Cardiac fibroblast (primary cell): ENCODE measurements at places on chromosomes 7 and 10.

DNA sequence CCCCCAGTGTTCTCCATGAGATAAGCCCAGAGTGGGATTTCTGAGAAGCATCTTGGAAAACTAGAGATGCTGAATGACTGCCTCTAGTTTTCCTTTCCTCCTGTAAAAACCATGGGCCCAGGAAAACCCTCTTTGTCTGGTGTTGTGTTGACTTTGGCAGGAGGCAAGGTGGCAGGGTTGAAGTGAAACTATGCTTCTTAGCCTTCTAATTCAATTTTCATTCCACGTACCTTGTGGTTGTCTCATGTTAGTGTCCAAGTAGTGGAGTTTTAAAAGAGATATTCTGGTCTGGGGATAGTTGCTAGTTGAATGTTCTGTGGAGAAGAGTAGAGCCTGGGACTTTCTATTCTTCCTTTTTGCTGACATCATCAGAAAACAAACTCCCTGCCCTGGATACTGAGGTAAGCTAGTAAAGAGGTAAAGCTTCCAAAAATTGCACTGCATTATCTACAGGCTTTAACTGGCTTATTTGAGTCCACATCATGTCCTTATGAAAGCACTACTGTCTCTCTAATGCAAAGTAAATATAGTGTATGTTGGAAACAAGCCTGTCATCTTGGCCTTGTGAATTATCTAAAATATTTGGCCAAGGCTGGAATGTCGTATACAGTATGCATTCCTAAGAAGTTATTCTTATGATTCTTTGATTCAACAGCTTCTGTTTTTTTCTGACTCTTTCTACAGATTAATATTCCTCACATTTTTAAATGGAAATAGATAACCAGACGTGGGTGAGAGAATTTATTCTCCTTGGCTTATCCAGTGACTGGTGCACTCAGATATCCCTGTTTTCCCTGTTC lies at the start of gene OR2F2:
Gene OR2F2 (plus strand): TSS at position 708 of the 800 bp plus-strand sequence. CDS start 0 bp downstream, at position 708.
- DNase-seq, result peak; percentile 85

DNA sequence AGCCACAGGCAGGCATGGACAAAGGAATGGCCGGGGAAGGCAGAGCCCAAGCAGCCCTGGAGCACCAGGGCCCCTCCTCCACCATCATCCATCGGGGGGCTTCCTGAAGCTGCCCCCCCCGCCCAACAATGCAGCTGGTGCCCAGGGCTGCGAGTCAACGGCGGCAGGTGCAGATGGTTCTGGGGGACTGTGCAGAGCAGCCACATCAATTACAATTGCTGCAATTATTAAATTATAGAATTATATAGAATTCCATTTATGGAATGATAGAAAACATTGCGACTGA lies 28.3 kb downstream of the EBF3 start:
- no peak for DNase-seq

DNA sequence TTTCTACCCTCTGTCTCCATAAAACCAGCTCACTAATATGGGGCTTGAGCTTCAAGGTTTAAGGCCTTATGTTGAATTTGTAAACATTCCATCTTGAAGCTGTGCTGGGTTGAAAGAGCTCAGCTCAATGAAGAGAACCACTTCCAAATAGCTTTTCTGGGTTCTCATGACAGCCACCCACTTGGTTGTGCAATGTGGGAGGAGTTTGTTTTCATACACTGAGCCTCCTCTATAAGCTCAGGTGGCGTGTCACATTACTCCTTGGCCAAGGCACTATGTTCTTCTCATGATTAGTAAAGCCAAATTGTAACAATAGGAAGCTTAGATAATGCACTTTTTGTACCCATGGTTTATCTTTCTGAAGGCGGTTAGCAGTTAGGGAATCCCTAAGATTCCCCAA lies 265.6 kb downstream of the PTEN start:
- DNase-seq, result no peak

DNA sequence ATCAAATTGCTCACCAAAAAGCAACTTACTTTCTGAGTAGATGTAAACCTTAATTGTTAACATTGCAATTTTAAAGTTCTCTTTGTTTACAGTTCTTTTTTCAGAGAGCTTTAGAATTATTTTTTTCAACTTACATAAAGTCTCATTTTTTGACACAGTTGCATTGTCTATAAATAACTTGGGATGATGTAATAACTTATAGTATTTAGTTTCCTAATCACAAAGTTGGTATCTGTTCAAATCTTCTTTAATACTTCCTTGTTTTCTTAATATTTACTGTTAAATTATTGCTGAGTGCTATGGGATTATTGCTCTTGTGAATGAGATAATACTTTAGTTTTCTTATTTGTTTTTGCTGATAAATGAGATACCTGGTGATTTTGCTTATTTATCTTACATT lies 18.9 kb upstream of the SUV39H2 start:
- DNase-seq, result no peak

GRCh38 chr7:54788664-54789063 lies 29.7 kb upstream of the SEC61G start:
- peak; percentile 92 for DNase-seq

DNA sequence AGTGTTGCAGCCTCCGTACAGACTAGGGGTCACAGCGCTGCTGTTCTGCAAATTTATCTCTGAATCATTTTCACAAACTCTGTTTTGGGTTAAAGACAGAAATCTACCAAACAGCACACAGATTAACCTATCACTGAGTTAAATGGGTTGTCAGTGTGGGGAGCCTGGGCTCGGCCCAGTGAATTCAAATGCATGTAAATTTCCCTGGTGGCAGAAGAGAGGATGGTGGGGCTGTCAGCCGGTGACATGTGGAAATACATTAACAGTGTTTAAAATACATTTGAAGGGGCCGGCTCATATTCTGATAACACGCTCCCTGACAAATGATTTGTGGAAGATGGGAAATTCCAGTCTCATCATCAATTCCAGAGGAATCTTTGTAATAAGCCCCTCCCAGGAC lies 309.6 kb upstream of the MKI67 start:
- DNase-seq, result no peak

DNA sequence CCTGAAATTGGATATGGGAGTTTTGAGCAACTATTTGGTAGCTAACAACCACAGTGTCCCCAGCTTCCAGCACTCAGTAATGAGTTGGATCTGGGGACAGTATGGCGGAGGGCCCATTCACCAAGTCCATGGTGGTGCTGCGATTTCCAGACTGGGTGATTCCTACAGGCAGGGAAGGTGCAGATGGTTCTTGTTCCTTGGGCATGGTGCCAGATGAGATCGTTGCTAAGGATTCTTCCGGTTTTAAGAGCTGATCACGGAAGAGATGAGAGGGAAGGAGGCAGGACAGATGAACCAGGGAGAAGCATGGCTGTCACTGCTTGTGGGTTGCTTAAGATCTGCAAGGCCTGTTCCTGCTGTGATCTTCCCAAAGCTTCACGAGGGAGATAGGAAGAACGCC lies 380.3 kb downstream of the TCERG1L start:
- no peak for DNase-seq

GRCh38 chr10:120735773-120736371 lies 115.3 kb upstream of the WDR11 start:
- peak; percentile 38 for DNase-seq

DNA sequence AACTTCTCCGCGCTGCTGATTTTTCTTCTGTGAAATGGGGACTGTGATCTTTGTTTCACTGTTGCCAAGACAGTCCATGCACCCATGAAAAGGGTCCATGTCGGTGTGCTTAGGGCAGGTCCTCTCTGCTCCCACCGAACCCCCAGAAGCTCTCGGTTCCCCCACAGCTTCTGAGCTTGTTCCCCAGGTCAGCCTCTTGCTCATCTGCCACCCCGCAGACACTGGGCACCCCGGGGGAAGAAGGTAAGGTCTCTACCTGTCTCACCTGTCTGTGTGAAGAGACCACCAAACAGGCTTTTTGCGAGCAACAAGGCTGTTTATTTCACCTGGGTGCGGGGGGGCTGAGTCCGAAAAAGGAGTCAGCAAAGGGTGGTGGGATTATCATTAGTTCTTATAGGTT lies 66.2 kb upstream of the NANOS1 start:
- DNase-seq, result no peak

DNA sequence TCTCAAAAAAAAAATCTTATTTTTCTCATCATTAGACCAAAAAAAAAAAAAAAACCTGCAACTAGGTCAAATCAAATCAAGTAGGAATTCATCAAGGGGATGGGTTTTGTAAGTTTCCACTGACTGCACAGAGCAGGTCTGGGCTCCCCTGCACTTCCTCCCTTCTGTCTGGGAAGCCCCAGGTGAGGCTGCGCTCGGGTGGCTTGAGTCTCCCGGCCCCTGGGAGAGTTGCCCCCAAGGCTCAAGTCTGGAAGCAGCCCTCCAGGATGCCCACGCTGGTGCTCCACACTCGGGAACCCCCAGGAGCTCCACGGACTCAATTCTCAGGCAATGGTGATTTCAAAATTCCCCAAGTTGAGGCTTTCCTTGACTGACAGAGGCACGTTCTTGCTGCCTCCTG lies 41.7 kb upstream of the RBM33 start:
- DNase-seq, result no peak

- DNase-seq, result no peak
Observed at GRCh38 chr7:151351967-151352366, 10.4 kb downstream of the NUB1 start.

DNA sequence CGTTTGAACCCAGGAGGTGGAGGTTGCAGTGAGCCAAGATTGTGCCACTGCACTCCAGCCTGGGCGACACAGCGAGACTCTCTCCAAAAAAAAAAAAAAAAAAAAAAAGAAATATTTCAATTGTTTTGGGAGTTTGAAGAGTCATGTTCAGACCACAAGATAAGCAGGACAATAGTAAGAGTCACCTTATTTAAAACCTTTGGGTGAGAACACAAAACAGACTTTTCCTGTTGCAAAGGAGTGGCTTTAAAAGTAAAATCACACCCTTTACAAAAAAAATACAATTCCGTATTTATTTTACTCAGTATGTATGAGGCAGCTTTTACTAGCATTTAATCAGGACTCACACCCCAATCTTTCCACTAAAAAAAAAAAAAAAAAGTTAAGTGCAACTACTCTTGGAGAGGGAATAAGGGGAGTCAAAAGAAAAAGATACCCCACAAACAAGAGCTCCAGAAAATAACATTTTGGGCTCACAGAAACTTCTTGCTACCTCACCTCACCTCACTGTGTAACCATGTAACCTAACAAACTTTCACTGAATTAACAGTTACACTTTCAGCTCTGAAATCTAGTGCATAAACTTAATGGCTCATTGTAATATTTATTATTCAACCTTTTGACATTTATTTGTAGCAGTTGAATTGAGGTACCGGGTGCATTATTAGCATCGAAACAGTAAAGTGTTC lies 11.2 kb downstream of the SKIDA1 start:
- no peak for DNase-seq

GRCh38 chr10:49212783-49213182 lies 24.6 kb upstream of the TMEM273 start:
- no peak for DNase-seq

- DNase-seq, result no peak
Observed at GRCh38 chr7:50308203-50308531, 3.7 kb downstream of the IKZF1 start.

DNA sequence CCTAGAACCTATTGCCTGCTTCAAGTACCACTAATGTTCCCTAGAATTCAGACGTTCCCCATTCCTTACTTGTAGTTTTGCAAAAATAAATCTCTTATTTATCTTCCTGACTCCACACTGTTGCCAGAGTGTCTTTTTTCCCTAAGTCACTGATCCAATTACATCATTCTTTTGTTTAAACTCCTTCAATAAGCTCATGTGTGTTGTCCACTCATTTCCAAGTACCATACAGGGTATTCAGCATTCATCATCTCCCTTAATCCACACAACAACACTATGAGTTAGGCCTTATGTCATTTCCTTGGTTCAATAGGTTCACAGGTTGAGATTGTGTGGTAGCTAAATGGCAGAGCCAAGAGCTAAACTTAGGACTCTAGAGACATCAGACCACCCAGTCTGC lies 119.9 kb upstream of the RHOBTB1 start:
- DNase-seq, result no peak

- peak; percentile 35 for DNase-seq
Observed at GRCh38 chr7:29641651-29642050, 78.0 kb downstream of the PRR15 start.

DNA sequence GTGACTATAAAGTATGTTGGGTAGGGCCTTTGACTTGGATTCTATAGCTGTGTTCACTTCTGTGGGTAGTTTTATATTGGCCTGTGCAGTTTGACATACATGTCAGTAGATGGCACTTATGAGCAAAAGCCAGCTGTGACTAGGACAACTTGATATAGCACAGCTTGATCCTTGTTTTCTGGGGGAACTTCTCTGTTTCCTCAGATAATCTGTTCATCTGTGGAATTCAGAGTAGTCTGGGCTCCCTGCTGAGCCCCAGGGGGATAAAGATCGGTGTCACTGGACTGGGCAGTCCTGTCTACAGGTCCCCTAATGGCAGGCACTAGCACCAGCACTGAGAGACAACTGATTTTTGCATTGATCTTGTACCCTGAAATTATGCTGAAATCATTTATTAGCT lies 25.4 kb downstream of the CYP2C9 start:
- DNase-seq, result peak; percentile 47

DNA sequence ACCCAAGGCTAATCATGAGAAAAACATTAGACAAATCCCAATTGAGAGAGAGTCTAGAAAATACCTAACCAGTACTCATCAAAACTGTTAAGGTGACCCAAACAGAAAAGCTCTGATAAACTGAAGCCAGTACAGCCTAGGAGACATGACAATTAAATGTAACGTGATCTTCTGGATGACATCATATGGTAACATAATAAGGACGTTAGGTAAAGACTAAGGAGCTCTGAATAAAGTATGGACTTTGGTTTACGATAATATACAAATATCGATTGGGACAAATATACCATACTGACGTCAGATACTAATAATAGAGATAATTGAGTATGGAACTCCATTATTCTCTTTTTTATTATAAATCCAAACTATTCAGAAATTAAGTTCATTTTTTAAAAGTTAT lies 561.1 kb upstream of the STEAP1 start:
- DNase-seq, result no peak

GRCh38 chr7:152086513-152086912 lies 61.0 kb downstream of the GALNT11 start:
- DNase-seq, result no peak

- no peak for DNase-seq
Observed at GRCh38 chr7:94176694-94177200, 172.6 kb upstream of the BET1 start.

DNA sequence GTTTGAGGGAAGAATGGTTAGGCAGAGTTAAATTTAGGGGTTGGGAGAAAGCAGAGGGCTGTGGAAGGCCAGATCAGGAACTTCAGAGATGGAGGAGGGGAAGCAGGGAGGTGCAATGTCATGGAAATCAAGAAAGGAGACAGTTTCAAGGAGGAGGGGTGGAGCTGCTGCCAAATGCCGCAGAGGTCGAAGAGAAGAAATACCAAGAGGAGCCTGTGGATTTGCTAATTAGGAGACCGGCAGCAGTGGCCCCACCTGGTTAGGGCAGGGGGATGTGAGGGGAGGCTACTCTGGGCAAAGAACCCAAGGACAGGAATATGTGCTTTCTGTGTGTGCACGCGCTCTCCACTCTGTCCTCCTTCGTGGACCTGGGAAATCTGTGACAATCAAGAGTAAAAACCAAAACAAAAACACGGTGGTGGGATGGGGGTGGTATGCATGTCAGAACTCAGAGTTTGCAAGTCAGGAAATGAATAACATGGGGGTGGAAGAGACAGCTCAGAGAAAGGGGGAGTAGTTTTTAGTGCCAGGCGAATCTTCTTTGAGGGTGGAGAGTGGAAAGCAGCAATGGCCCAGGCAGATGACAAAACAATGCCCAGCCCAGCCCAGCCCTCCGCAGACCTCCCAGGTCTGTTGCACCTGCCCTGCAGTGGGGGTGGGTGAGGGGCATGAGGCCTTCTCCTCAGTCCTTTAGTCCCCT lies 102.9 kb upstream of the PAX2 start:
- DNase-seq, result no peak

- no peak for DNase-seq
Observed at GRCh38 chr7:71480791-71481190, 348.8 kb downstream of the GALNT17 start.
